Lung microvascular endothelial cell (primary cell): ENCODE measurements at places on chromosomes 2 and 18. TPM values are rescaled to one million over a fixed set of nuclear protein-coding genes. Genes with fewer than 3 reads are reported as not detected.

GRCh38 chr18:31042406-31043181 is at the start of gene DSC3:
Gene DSC3, minus strand, starts transcription at chr18:31042742. Its CDS starts 82 bp downstream, at chr18:31042660.
- DNase-seq = no peak

GRCh38 chr2:149601141-149601796 is 13.7 kb upstream of the MMADHC start:
- DNase-seq = no peak

DNA sequence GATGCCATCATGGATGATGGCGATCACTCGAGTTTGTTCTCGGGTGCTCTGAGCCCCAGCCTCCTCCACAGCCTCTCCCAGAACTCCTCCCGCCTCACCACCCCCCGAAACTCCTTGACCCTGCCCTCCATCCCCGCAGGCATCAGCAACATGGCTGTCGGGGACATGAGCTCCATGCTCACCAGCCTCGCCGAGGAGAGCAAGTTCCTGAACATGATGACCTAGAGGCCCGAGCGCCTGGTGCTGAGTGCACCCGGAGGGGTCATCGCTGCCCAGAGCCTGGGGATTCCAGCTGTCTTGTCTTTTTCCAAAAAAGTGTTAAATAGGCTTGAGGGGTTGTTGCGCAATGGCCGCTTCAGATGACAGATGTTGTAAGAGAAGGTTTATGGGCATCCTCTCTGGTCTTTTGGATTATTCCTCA is 254.8 kb downstream of the GLI2 start:
- DNase-seq = no peak

Gene DNAJC5G
- total RNA-seq = 0.44 and 1.4 TPM in 2 replicates

- DNase-seq = no peak
These were observed 3.0 kb upstream of the GFPT1 start for GRCh38 chr2:69390001-69390400.

DNA sequence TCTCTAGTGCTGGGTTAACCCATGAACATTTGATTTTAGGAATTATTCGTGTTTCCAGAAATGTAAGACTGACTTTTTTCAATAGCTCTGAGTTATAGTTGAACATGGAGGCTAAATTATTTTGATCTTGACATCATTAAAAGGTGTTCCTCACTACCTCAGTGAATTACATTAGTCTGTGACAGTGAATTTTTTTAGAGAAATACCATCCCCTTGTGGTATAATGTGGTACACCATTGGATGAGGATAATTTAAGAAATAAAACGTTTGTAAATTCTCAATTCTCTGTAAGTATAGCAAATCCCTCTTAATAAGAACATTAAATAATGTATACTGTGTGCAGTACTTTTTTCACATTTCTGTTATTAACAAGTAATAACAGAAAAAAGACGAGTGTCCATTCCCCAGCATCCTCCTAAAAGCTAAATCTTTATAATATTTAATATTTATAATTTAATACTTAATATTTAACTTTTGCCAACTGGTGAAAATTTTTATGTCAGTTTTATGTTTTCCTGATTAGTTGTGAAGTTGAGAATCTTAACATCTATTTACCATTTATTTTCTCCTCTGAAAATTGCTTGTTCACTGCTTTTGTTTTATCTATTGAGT is 70.3 kb upstream of the CWC22 start:
- peak; percentile 29 for DNase-seq

GRCh38 chr2:49616800-49617199 is 462.5 kb upstream of the FSHR start:
- no peak for DNase-seq

DNA sequence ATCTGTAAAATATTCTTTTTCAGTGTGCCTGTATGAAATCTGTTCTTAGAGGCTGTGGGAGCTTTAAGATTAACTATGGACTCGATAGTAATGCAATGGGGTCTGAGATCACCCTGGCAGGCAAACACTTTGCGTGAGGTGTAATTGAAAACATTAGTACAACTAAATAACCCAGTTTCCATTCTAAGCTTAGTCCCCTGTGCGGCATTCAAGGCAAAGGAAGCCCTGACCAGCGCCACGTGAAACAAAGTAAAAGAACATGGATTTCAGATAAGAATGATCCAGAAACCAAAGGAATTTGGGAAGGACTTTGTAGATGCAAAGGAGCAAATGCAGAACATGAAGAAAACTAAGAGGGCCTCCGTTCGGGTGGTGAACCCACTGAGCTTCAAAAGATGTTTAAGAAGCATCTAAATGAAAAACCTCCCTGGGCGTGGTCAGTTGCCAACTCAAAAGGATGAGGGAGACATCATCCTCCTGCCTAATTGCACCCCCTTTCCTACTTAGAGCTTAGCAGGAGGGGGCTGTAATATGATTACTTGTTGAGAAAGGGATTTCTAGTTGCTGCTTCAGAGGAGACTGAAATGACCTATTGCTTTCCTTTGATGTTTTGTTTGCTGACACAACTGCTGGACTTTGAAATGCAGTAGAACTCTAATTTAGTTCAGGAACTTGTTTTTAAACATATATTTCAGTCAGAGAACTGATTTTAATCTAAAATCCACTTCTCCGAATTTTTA is 7.9 kb upstream of the CETN1 start:
- no peak for DNase-seq

Gene GAL3ST2
- not detected in 2 replicates for total RNA-seq

Gene PDE11A
- under 0.01 TPM in 1 of 2 replicates, not detected in the other for total RNA-seq

DNA sequence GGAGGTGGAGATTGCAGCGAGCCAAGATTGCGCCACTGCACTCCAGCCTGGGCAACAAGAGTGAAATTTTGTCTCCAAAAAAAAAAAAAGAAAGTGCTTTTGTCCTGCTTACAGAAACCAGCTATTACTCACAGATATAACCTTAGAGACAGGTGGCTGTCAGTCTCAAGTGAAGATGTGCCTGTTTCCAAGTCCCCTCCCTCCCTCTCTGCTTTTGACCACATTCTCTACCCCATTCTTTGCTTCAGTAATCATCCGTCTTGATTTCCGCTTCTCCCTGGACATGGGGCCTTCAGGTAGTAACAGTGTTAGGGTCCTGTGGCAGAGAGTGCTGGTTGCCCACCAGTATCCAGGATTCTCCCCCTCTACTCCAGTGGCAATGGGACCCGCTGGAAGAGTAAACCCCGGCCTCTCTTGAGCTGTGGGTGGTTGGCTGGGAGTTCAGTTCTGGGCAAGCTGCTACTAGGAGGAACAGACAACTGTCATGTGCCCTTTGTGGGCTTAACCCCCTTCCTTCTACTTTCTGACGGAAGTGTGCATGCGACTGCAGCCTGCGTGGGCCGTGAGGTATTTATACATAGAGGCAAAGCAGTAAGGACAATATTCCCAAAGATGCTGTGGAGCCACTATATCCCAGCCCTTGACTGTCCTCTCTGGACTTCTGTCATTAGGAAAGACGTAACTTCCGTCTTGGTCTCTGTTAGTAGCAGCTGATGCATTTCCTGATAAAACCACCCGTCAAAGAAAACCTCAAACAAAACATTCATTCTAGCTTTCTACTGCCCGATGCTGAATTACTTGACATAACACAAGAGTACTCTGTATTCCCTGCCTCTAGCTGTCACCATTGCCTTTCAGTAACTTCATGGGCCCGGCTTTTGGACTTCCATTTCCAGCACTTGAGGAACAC is 17.8 kb downstream of the PDCL3 start:
- peak; percentile 92 for DNase-seq

Gene SEMA4F
- total RNA-seq = 1.8 and 2.2 TPM in 2 replicates
